ENCODE measurements at places on chromosomes 3 and 15.

DNA sequence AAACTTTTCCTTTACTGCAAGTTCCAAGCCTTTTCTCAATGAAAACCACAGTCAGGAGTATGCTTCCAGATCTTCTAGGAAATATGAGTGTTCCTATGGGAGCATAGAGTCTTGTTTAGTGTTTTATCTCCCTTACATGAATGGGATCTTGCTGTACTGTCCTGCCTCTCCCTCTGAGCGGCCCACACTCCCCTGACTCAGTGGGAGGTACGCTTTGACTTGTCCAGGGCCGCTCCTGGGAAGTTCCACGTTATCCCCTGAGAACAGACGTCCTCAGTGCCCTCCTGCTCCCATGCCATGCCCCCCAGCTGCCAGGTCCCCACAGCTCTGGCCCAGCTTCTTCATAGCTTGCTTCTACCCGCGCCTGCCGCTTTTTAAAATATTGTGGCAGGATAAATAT is 28.9 kb upstream of the VPS33B start:
- no peak for DNase-seq

- peak; percentile 84 for DNase-seq
Observed at GRCh38 chr15:78811124-78811824, at the start of gene ADAMTS7. ADAMTS7 (minus strand) TSS chr15:78811464; CDS start chr15:78811220, 244 bp downstream.

- no peak for DNase-seq
Observed at GRCh38 chr15:92001307-92001706, 147.8 kb downstream of the SLCO3A1 start.

GRCh38 chr3:27568393-27568792 is 84.2 kb upstream of the SLC4A7 start:
- DNase-seq = no peak

DNA sequence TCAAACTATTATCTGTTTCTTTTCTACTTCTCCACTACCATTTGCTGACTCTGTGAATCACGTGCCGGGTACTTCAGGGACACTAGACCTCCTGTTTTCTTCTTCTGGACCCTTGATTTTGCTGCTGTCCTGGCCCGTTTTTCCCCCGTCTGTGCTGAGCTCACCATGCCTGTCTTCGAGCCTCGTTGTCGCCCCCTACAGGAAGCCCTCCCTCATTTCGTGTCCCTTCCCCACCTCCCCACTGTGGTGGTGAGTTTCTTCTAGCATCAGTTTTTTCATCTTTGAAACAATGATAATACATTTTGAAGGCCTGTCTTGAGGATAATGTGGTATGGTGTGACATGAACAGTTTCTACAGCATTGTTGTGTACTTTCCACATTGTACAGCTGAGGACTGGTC is 12.8 kb downstream of the GABRG3 start:
- no peak for DNase-seq

GRCh38 chr15:100277087-100277855 is 64.5 kb downstream of the ADAMTS17 start:
- no peak for DNase-seq

GRCh38 chr3:180430896-180431295 is 171.1 kb upstream of the TTC14 start:
- no peak for DNase-seq

GRCh38 chr15:79394231-79394630 is 37.9 kb upstream of the MINAR1 start:
- DNase-seq = no peak

DNA sequence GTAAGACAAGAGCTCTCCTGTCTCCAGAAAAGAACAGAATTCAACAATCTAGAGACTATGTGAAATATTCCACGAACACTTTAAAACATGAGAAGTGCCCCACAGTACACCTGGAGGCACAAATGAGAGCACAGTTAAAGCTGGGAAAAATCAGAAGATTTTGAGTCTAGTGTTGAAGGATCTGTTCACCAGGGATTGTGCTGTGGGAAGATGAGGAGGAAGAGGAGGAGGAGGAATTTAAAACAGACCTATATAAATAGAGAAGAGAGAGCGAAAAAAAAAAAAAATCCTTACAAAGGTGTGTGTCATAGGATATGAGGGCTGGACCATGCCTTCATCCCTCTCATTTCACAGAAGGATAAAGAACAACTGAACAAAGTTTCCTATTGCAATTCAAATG is 361.0 kb upstream of the SEMA6D start:
- no peak for DNase-seq

DNA sequence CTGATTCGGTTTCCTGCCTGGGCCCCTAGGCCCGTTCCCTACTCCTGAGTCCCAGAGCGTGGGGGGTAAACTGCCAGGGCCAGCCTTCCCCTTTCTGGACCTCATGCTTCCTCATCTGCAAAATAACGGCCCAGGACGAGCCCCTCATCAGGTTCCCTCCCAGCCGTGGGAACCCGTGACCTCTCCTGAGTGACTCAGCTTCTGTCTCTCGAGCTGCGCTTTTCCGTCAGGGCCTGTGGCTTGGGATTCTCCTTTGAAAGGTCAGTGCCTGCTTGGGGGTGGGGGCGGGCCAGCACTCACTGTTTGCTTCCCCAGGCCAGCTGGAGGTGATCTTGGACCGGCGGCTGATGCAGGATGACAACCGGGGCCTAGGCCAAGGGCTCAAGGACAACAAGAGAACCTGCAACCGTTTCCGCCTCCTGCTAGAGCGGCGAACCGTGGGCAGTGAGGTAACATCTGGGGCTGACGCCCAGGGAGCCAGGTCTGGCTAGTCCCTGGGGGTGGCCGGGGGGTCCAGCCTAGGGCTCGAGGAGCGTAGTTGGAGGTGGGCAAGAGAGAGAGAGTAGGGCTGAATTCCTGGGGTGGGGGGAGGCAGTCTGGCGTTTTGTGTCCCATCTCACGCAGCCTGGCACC is 12.8 kb downstream of the MAN2A2 start:
- no peak for DNase-seq

DNA sequence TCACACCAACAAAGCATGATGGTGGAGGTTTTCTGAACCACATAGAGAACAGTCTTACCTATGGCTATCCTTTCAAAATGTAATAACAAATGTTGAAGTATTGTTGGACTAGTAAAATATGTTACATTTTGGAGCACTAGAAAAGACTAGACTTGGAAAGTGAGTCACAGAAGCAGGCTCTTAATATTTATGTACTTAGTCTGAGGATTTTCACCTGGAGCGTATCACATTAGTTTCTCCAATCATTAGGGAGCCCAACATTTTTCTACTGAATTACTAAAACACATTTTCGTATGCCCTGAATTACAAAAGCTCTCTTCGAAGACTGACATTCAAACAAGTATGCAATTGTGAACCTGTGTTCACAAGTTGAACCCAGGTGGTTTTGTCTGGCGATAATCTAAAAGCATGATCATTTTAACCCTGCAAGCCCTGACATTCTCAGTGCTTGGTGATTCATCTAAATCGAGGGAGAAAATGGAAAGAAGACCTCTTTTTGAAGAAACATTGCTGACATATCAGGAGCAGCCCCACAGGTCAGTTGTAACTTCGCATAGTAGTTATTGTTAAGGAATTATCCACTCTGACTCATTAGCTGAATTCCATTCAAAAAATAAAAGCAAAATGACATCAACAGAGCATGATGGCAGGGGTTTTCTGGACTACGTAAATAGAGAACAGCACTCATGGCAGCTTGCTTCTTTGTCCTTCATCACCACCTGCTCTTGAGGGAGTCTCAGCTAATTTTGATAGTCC is 679.8 kb upstream of the NECTIN3 start:
- no peak for DNase-seq

DNA sequence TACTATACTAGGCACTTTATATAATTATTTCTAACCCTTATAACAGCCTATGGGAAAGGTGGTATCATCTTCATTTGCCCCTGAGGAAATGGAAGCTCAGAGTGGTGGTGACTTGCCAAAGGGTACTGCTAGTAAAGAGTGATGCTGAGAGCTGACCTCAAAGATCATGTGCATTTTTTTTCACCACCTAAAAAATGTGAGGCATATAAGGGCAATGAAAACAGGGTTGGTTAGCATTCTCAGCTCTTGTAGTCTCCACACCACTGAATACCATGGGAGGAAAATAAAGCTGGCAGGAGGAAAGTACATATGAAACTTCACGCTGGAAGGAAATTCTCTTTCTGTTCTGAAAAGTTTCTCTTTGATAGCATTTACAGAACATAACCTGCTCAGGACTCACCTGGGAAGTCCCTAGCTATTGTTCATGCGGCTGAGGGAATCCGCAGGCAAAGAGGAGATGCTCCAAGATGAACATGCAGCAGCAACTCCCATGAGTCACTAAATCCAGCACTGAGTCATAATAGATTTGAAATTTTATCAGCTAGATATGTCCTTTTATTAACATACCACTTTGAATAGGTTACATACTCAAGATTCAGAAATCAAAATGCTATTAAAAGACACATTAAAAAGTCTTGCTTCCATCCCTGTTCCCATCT is 17.3 kb downstream of the FAIM start:
- DNase-seq = no peak

GRCh38 chr3:67109651-67110204 is 111.6 kb downstream of the KBTBD8 start:
- no peak for DNase-seq

- DNase-seq = no peak
Observed at GRCh38 chr3:177377166-177377565, 179.9 kb upstream of the TBL1XR1 start.

DNA sequence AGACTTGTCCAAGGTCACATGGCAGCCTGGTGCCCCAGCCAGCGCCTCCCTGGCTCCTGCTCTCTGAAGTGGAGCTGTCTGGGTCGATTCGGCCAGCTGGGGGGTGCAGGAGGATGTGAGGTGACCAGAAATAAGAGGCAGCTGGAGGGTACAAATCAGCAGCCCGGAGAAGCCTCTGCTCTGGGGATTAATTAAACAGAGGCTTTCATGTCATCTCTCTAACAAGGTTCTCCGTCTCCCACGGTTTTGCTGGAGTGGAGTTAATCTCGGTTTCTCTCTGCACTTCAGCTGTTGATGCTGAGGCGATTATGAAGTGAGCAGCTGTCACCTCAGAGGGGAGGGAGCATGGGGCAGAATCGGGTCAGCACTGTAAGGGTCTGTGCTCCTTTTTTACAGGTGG is 236.8 kb downstream of the TLE3 start:
- DNase-seq = no peak

DNA sequence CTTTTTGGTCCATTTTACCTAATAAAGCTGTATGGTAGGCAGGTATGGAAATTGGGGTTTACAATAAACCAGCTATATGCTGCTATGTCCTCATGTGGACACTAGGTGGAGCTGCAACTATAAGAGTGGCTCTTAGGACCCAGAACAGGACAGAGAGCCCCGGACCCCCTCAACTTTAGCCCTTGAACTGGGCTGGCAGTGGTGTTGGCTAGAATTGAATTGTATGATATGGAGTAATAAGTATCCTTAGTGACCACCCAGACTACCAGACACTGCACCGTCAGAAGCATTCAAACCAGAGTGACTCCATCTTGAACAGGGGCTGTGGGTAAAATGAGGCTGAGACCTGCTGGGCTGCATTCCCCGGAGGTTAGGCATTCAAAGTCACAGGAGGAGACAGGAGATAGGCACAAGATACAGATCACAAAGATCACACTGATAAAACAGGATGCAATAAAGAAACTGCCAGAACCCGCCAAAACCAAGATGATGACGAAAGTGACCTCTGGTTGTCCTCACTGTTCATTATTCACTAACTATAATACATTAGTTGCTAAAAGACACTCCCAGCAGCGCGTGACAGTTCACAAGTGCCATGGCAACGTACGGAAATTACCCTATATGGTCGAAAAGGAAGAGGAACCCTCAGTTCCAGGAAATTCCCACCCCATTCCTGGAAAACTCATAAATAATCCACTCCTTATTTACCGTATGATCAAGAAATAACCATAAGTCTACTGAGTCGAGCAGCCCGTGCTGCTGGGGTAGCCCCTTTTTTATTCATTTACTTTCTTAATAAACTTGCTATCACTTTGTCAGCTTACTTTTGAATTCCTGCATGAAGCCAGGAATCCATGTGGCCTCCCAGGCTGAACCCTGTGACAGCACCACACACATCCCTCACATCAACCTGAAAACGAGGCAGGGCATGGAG is 68.7 kb upstream of the BLM start:
- peak; percentile 43 for DNase-seq

DNA sequence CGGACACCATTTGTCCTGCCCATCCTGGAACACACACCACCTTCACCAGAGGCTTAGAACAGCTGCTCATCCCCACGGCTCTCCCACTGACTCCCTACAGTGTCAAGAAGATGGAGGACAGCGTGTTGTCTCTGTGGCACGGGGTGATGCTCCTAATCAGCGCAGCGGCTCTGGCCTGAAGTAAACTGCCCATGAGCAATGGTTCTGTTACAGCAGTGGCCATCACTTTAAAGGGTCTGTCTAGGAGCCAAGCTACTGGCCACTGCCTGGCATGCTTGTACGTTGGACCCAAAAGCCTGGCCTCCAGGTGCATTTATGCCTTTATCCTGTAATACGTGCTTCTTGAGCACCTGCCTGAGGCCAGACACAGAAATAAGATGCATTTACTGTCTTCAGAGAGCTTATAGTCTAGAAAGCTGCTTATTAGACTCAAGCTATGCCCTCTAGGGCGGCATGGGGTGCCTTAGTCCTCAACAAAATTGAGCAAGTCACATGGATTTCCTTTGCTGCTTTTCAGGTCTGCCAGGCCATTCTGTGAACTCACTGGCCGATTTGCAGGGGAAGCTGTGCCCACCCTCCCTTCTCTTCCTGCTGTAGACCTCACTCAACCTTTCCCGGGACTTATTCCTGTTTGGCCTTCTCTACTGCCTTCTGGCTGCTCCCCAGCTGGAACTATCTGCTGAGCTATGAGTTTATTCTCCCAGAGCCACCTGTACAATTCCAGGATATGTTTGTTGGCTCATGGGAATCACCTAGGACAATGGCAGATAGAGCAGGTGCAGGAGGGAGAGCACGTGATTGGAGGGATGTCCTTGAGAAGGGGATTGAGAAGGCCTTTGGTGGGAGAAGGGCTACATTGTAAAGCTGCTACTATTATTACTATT is 51.9 kb downstream of the STARD5 start:
- no peak for DNase-seq

DNA sequence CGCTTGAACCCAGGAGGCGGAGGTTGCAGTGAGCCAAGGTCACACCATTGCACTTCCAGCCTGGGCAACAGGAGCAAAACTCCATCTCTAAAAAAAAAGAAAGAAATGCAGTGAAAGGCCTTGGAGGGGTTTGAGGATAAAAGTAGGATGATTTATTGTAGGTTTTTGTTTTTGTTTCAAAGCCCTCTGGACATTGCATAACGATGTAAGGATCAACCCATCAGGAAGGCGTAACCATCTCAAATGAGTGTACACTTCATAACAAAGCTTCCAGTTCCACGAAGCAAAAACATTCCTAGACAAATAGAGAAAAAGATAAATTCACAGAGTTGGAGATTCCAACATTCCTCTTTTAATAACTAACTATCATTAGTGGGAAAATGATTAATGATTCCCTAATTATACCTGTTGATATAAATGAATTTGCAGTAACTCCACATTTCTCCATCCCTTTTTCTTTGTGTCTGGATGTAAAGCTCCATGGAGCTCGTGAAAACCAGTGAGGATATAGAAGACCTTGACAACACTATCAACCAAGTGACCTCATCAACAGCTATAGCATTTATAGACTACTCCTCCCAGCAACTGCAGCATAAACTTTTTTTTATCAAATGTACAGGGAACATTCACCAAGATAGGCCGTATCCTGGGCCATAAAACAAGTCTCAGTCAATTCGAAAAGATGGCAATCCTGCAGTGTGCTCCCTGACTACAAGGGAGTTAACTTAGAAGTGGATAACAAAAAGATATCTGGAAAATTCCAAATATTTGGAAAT is 48.7 kb upstream of the PPP4R2 start:
- no peak for DNase-seq

GRCh38 chr3:57706462-57706861 is 13.6 kb upstream of the DENND6A start:
- no peak for DNase-seq

Data from progenitor cell of endocrine pancreas (in vitro differentiated cells).